Trophoblast cell (in vitro differentiated cells and primary cell): ENCODE measurements at places on chromosomes 1 and 21.
A peak's percentile ranks its signal among the peaks of the same experiment; 100 is the strongest.

- DNase-seq = no peak
Measured at GRCh38 chr1:222950892-222951291, 136.1 kb downstream of the DISP1 start.

DNA sequence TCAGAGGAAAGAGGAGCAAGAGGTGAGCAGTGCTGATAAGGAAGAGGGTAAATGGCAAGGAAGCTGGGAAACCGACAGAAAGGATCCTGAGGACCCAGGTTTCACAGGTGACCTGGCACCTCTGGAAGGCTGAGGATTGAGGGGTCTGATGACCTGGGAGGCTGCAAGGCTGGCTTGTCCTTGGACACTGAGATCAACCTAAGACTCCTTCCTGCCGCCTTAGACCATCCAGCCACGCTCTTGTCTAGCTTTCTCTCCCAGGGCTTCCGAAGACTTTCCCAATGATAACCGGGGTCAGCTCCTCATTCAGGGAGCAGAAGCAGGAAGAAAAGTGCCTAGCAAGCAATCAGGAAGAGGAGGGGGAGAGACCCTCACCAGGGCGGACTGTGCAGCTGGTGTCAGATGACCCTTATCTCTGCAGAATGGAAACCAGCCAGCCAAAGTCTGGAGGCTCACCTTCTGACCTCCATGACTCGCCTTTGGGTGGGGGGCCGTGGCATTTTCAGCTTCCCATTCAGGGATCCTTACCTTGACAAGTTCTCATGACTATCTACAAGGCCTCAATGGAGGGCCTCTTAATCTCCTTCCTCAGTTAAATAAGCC is 77.7 kb downstream of the CAPZB start:
- no peak for DNase-seq

GRCh38 chr1:154410185-154410827 is 5.2 kb downstream of the IL6R start:
- DNase-seq = no peak

DNA sequence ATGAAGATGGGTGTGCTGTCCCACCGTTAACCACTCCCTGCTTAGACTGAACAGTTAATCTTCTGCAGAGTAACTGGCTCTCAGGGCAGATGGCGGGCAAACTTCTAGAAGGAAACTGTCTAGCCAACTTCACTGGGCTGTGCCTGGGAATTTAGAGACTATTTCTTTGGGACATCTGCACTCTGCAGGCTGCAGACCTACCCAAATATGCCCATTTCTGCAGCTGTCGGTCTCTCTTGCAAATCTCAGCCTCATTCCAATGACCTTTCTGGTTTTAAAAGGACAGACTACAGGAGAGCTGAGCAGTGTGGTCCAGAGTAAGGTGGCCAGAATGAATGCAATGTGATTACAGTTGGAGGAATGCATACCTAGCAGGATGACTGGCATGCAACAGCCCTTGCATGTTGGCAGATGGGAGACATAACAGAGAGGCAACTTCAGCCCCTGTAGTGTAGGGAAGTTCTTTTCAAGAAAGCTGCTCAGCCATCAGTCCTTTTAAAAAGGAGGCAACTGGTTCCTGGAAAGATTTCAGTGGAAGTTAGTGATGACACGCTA is 26.3 kb upstream of the IL20 start:
- no peak for DNase-seq

DNA sequence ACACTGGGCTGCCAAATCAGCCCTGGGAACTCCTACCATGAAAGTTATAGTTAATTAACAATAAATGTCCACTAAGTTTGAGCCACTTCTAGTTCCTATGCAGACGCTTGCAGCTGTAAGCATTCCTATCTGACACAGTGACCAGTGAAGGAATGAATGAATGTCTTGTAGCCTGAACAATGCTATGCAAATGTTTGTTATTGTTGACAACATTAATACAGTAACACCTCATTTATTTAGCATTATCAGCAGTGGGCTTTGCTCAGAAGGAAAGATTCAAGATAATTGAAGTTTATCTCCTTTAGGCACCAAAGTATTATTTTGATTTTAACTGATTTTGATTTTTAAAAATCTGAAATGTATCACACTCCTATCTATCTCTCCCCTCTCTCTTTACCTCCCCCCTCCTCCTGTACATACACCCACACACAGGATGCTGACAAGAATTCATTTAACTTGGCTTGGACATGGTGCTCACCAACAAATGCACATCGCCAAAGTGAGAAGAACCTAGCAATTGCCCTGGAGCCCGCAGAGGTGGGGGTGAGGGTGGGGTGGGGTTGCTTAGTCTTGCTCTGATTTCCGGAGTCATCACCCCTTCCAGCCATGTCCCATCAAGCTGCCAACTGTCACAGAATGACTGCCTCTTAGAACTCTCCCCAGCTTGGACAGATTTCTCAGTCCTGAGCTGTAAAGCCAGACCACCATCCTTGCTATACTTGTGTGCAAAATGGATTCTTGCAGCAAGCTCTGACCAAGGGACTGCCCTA is 215.3 kb upstream of the CSF3R start:
- no peak for DNase-seq

- DNase-seq = peak; percentile 56
Measured at GRCh38 chr1:164725401-164725800, 166.4 kb downstream of the PBX1 start.

DNA sequence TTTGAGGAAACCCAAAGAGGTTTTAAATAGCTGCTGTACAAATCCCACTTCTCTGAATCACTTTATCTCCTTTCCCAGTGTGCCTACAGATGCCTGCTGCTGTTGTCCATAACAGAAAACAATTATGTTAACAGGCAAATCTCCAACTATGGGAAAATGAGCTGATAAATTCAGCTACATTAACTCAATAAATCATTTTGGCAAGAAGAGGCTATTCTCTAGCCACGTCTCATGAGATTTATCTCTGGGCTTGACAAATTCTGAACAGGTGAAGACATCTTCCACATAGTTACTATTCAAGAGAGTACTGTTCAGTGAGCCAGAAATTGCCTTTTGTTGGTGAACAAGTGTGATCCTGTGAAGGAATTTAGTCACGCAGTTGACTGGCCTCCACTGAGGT is 327.1 kb upstream of the FMN2 start:
- no peak for DNase-seq

GRCh38 chr1:64981601-64982533 is 15.5 kb upstream of the JAK1 start:
- no peak for DNase-seq

DNA sequence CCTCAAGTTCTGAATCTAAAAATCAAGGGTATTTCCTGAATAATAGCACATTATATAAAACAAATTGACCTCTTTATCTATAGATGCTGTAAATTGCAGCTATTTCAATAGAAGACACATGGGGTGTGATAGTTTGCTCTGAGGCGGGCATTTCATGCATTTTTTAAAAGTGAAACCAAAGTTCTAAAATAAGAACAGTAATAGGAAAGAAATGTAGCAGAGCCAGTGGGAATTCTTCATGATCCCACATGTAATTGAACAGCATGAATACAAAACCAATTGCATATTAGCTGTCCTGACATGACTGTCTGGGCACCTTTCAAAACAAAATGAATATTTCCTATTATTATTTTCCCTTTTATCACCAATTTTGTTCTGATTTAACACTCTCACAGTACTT is 85.0 kb downstream of the RGS21 start:
- peak; percentile 88 for DNase-seq

GRCh38 chr1:182561456-182561855 is 27.6 kb downstream of the RNASEL start:
- peak; percentile 68 for DNase-seq

- DNase-seq = no peak
Measured at GRCh38 chr1:98030483-98030882, 109.6 kb upstream of the DPYD start.

- DNase-seq = peak; percentile 18
Measured at GRCh38 chr1:89670163-89670562, 37.2 kb downstream of the LRRC8C start.

- no peak for DNase-seq
Measured at GRCh38 chr1:218942431-218942830, 231.2 kb upstream of the LYPLAL1 start.

DNA sequence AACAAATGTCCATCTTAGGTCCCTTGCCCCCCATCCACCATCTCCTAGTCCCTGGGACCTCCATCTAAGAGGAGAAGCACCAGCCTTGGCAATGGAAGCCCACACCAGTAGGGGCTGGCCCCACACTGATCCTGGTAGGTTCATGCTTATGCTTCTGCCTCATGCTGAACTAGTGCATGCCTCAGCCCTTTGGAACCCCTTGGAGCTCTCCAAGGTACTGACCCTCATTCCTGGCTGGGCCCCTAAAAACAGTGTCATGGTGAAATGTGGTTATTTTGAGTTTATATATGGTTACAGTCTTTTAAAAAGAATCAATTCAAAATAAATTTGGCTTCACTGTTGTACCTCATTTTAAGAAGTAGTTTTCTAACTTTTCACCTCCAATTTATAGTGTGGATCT is 108.3 kb downstream of the HIVEP3 start:
- DNase-seq = no peak

- DNase-seq = peak; percentile 55
Measured at GRCh38 chr21:22575165-22575584, 1577.0 kb downstream of the NCAM2 start.

GRCh38 chr1:165288350-165289120 is 68.0 kb downstream of the LMX1A start:
- DNase-seq = no peak

GRCh38 chr1:8078176-8078671 is 52.1 kb upstream of the ERRFI1 start:
- peak; percentile 86 for DNase-seq

DNA sequence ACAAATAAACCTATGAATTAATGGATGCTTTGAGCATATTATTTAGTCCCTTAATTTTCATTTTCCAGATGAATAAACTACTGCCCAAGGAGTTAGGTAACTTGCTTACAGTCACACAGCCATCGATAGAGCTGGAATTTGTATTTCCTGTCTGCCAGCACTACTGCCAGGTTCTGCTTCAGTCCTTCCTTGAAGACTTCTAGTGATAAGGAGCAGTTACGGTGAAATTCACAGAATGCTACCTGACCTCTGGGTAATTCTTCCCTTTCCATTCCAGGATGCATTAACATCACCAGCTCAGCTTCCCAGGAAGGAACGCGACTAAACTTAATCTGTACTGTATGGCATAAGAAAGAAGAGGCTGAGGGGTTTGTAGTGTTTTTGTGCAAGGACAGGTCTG is 11.2 kb downstream of the CD160 start:
- peak; percentile 64 for DNase-seq

DNA sequence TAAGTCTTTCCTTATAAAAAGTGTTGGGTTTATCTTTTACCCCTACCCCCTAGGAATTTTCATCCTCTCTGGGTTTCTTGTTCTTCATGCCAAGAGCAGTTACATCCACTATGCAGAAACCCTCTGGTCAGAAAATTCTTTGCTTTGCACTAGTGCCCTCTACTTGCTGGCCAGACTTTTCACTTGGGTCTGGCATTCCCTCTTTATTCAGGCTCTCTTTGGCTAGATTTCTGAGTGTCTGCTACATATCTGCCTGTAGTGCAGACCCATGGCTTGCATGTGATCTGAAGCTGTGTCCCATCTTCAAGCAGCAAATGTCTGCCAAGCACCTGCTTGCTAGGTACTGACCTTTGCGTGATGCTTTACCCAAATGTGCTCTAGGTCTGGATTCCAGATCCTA is 237.0 kb downstream of the GPATCH2 start:
- DNase-seq = no peak

DNA sequence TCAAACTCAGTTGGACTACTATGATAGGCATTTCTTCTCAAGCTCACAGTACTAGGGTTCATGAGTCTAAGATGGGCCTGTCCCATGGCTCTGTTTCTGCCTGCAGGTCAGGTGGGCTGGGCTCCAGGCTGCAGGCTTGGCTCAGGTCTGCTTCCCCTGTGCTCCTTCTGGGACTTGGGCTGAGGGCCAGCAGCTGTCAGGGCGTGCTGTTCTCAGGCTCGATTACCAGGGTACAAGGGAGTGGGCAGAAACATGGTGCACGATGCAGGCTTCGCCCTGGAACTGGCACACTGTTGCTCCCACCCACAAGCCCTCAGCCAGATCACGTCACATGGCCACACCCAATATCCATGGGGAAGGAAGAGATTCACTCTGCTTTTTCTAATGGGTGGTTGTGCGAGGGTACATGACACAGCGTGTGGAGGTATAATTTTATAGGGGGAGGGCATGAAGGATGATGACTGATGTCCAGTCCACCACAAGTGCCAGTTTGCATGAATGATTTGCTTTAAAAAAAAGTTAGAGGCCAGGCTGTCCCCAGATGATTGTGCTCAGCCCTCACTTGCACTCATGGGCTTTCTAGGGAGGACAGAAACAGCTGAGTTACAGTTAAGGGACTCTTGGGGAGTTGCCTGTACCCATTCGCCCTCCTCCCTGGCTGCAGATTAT is 118.0 kb downstream of the ACTL8 start:
- no peak for DNase-seq

GRCh38 chr1:105556266-105556665 is 1500.2 kb upstream of the PRMT6 start:
- no peak for DNase-seq

GRCh38 chr1:110674337-110675059 is at the start of gene KCNA3:
Gene KCNA3, minus strand, starts transcription at chr1:110674940. Its CDS starts 131 bp downstream, at chr1:110674809.
- peak; percentile 27 for DNase-seq

DNA sequence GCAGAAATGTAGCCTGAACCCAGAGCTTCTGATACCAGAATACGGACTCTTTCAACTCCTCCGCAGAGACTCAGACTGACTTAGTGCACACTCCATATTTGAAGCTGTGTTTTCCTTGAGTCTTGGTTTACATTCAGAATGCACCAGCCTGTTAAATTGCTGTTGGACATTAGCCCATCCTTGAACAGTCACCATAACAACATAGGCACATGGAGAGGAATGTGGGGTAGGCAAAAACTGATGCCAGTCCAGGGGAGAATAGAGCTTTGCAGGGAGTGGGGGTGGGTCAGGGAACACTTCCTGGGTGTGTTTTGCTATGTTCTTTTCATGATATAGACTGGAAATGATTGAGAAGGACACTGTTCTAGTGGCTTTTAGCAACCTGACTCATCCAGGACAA is 76.3 kb upstream of the CACNA1E start:
- DNase-seq = no peak

DNA sequence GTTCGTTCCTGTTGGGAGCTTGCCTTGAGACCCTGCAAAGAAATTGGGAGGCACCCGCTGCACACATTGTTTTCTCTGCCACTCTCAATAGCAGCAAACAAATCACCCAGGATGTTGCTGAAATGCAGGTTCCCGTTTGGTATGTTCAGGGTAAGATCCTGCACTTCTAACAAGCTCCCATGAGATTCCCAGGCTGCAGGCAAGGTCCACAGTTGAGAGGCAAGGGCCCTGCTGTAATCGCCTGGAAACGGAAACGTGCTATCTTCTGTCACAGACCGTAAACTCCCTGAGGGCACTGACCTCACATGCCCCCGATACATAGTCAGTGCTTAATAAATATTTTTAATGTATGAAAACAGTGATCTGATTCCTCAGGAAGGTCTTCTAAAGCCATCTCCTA is 37.8 kb downstream of the XCL1 start:
- no peak for DNase-seq
